ENCODE measurements at places on chromosomes 11 and 22. TPM values are rescaled to one million over a fixed set of nuclear protein-coding genes. Genes with fewer than 3 reads are reported as not detected.

Gene GPHA2
- total RNA-seq: 0.41 TPM

Gene MCAT
- total RNA-seq: 24.0 TPM

Gene KCNJ5
- 1.1 TPM for total RNA-seq

Gene RCOR2
- total RNA-seq: 39.4 TPM

Gene OLFML1
- not detected for total RNA-seq

GRCh38 chr11:36007127-36007655, 63.3 kb downstream of the LDLRAD3 start:
- no peak for DNase-seq

DNA sequence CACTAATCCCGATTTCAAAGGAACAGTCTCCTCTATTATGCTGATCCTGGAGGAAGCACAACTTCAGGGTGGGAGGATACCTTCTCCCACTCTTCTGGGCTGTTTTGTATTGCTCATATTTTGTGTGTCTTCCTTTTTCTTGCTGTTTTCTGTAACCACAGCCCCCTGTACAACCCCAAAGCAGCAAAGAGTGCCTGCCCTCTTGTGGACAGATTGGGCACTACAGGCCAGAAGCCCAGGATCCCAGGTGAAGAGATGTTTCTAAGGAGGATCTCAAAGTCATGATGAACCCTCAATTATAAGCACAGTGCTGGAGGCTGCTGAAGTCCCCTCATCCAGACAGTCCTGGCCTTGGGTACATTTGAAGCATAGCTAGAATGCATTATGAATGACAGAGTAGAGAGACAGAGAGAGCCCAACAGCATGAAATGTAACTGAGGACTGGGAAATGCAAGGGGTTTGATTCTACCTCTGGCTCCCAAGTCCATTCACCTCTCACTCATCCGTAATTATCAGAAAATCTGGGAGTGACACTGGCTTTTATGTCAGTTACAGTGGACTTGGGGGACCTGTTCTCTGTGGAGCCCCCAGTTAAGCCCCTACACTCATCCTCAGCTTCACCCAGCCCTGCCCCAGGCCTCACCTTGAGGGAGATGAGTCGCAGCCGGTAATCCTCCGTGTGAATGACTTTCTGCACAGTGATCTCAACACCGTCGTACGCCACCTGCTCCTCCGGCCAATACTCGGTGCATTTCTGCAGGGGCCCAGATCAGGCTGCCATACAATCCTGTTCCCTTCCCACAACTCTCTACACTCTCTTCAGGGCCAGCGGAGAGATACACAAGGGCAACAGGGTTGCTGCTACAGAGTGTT, 6.2 kb upstream of the IGSF22 start:
- peak; percentile 64 for DNase-seq

DNA sequence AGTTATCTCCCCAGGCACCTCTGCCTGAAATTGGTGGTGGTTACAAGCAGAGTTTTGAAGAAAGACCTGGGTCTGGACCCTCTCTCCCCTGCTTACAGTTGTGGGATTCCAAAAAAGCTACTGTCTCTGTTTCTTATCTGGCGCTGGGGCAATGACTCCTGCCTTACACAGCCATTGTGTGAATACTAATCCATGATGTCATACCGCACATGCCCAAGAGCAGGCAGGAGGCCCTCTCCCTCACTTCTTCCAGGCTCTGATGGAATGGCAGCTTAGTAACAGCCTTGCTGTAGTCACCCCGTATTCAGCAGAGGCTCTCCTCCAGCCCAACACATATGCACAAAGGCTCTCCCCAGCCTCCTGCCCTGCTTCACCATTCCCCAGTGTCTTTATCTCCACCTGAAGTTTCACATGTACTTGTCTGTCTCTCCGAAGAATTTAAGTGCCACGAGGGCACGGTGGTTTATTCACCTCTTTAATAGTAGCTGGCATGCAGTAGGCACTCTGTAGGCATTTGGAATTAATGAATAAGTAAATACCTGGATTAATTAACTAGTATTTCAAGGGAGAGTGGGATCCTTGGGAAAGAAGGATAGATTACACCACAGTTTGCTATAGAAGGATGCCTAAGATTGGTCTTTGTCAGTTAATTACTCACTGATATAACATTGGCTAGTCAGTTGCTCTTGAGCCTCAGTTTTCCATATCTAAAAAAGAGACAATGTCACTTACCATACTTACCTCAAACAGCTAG, 165.6 kb downstream of the ETS1 start:
- no peak for DNase-seq

DNA sequence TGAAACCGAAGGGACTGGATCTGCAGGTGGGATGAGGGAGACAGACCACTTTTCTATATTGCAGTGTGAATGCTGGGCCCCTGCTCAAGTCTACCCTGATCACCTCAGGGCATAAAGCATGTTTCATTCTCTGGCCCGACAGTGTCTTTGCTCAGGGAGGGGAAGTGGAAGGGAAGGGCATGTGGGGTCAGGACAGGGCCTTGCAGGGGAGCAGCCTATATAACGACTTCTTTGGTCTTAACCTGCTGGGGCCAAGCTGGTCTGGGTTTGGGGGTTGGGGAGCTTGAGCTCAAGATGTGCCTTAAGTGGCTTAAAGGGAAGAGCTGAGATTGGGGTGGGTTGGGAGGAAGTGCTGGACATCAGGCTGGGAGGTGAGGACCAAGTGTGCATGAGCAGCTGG, 86.4 kb downstream of the GDPD4 start:
- no peak for DNase-seq

DNA sequence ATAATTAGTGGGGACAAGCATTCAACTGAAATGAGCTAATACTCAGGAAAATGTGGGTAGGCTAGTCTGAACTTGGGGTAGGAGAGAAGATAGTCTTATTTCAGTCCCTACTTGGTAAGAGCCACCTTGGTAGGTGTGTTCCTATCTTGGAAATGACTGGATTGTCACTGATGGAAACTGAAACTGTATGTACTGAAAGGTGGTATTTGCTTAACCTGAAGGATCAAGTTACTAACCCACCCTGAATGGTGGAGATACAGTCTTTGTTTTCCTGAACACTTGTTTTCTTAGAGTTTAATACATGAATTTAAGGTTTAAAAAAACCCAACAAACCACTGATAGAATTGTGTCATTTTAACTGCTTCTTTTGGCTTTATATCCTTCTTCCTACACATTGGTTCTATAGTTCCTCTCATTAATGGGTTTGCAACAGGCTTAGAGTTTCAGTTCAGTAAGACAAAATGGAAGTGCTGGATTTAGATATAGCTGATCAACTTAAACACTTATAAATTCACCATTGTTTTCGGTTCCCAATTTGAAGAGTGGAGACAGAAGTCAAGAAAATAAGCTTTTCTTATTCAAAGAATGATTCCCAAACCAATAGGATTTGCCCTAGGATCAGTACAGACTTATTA, 4.2 kb downstream of the FAR1 start:
- no peak for DNase-seq

GRCh38 chr11:64745189-64745520, 1.2 kb upstream of the RASGRP2 start:
- no peak for DNase-seq

- no peak for DNase-seq
Measured at GRCh38 chr11:30527566-30527965, 58.6 kb downstream of the MPPED2 start.

DNA sequence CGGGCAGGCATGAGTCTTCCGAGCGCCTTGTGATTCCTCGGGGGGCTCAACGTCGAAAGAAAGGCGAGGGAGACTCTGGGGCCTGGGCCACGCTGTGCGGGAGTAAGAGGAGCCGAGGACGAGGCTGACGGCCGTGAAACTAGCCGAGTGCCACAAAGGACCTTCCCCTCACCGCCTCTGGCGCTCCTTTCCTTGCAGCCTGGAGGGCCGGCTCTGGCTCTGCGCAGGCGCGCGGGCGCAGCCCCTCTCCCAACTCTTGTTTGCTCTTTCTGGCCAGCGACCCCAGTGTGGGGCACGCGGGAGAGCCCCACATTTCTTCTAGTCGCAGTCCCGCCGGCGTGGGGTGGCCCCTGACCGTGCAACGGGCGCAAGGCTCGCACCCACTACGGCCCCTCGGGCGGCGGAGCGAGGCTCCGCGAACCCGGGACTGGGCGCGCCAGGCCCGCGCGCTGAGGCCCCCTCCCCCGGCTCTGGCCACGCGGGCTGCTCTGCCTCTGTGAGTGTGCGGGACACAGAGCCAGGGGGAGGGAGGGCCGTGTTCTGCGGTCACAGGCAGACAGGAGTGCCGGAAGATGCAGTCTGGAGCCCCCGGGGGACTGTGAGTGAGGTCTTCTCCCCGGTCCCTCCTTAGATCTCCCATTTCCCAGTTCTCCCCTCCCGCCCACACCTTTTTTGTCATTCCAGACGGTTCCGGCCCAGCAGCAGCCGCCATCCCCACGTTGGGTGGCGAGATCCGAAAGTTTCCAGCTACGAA, 1.0 kb upstream of the TOB2 start:
- peak; percentile 64 for DNase-seq

DNA sequence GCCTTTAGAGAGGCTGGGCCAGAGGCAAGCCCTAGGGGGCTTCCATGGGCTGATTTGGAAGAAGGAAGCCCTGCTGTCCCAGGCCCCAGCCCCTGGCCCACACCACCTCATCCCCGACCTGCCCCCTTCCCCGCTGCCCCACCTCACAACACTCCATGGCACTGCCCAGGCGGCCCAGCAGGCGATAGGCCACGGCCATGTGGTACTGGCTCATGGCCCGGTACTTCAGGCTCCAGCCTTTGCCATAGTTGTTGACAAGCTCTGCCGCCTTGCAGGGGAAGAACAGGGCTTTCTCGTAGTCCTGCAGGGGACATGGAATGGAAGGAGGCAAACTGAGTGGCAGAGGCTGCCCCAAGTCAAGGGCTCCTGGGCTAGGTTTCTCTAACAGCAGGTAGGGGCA, 6.4 kb downstream of the RAPSN start:
- DNase-seq: no peak

GRCh38 chr22:16824716-16825687, at the start of gene XKR3:
TSS of gene XKR3 (minus strand) at chr22:16825411. CDS start at chr22:16808073, 17,338 bp downstream.
- no peak for DNase-seq

DNA sequence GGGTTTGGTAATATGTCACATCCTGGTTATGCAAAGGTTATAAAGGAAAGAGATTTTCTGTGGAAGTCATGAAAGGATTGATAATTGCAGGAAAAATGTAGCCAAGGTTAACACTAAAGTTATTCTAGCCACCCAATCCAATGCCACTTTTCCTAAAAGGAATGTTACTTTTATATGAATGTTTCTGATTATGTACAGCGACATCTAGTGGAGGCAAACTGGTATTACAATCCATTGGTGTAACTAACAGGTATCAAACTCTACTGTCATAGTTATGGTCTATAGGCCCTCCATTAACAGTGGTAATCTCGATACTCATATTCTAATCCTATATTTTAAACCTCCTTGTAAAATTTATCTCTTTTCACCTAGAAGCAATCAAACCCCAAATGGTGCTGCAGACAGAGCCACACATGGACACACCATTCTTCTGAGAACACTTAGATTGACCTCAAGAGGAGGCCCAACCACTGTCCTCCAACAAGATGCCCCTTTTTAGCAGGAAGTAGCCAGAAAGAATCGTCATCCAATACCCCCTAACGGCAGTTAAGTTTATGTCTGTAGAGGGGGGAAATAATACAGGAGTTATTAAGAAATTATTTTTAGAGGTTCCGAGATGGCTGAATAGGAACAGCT, 74.9 kb upstream of the RAG2 start:
- DNase-seq: no peak

GRCh38 chr11:62452261-62452660, 33.4 kb downstream of the SCGB1A1 start:
- DNase-seq: no peak

DNA sequence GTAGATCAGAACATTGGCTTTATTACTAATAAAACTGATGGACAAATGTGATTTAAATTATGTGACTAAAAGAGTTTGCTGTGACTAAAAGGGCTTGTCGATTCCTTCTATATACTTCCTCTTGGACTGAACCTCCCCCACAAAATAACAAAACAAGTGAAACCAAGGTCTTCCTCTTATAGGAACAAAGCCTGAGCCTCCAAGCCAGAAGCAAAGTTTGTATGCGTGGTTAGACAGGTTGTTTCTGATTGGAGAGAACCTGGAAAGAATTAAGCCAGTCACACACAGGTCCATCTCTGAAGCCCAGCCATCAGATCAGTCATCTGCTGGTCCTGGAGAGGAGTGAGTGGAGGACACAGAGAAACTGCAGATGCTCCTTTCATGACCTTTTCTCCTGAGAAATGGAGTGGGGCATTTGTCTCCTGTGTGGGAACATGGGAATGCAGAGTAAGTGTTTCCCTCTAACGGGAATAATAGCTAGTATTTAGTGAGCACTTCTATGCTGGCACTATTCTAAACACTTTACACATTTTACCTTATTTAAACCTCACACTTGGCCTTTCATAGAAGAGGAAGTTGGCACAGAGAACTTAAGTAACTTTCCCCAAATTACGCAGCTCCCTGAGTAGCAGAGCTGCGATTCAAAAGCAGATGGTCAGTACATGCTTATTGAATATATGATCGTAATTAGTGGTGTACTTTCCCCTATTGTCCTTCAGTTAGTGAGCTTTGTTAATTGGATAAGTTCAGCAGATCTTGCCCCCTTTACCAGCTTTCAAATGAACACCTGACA, 77.1 kb downstream of the UVRAG start:
- DNase-seq: no peak

GRCh38 chr22:45998638-45999378, 21.8 kb upstream of the WNT7B start:
- no peak for DNase-seq

DNA sequence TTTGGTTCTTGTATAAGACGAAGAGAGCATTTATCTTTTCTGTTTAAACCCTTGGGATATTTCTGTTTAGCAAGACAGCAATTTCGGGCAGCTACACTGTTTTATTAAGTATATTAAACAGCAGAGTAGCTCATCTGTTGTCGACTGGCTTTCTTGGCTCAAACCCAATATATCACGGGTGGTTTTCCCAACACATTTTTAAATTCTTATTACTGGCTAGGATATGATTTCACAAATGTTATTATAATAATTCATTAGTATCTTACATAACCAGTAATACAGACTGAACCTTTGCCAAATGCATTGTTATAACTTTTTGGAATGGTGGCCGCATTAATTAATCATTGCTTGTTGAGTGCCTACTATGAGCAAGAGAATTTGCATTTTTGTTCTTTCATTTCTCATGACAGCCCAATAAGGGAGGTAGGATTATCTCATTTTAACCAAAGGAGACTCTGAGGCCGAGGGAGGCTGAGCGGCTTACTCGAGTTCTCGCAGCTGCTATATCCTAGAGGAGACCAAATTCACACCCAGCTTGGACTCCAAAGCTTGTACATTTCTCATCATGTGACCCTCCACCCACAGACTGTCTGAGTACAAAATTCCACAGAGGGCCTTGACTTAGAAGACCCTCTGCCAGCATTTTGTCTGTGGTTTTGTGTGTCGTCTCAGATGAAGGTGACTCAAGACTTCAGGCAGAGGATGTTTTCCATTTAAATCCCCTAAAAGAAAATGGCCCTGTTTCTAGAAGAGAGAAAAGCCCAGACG, 304.9 kb downstream of the NTM start:
- no peak for DNase-seq

GRCh38 chr11:112113539-112114457, 27.1 kb downstream of the SDHD start:
- no peak for DNase-seq

- DNase-seq: no peak
Measured at GRCh38 chr11:65595543-65596281, at the start of gene KCNK7. TSS of gene KCNK7 (minus strand) at chr11:65595800. CDS start at chr11:65595772, 28 bp downstream.
